ENCODE measurements at places on chromosomes 2 and 18. TPM values are rescaled to one million over a fixed set of nuclear protein-coding genes. Genes with fewer than 3 reads are reported as not detected.

- DNase-seq = no peak
- peaks cover 5% of the 10 kb centered on the region for H3K4me1 ChIP-seq
- H3K4me3 ChIP-seq = no peak overlapping the region
- peaks cover 43% of the 10 kb centered on the region for H3K36me3 ChIP-seq
- no peaks in the 10 kb centered on the region for H3K27me3 ChIP-seq
Measured at GRCh38 chr2:75517547-75518230, 43.0 kb downstream of the EVA1A start.

DNA sequence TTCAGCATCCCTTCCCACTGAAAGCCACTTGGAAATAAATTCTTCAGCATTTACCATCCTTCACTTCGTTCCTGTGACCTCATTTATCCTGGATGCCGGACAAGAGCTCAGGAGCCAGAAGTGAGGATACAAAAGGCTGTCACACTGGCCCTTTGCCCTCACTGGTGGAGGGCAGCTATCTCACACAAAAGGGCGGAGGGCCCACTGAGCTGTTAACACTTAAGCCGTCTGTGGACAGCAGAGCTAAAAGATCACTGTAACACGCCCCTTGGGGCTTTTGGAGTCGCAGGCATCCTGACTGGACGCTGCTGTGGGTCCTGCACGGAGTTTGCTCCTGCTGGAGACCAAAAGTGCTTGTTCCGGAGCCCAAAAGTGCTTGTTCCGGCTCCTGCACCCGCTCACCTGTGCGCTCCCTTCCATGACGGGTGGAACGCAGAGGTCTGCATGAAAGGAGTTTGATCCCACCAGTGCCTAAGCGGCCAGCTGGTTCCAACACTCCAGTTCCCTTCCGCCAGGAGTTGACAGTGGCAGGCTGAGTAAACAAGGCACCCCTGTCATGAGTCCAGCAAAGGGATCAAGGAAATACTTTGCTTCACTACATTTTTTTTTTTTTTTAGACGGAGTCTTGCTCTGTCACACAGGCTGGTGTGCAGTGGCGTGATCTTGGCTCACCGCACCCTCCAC, 572.0 kb upstream of the LINC00305 start:
- H3K4me1 ChIP-seq = no peaks in the 10 kb centered on the region
- H3K27me3 ChIP-seq = no peaks in the 10 kb centered on the region
- no peak for DNase-seq
- H3K36me3 ChIP-seq = no peaks in the 10 kb centered on the region
- H3K4me3 ChIP-seq = no peak overlapping the region

GRCh38 chr2:197596766-197597165, 78.6 kb downstream of the RFTN2 start:
- H3K27me3 ChIP-seq = no peaks in the 10 kb centered on the region
- DNase-seq = no peak
- H3K36me3 ChIP-seq = peaks cover 15% of the 10 kb centered on the region
- no peaks in the 10 kb centered on the region for H3K4me1 ChIP-seq

DNA sequence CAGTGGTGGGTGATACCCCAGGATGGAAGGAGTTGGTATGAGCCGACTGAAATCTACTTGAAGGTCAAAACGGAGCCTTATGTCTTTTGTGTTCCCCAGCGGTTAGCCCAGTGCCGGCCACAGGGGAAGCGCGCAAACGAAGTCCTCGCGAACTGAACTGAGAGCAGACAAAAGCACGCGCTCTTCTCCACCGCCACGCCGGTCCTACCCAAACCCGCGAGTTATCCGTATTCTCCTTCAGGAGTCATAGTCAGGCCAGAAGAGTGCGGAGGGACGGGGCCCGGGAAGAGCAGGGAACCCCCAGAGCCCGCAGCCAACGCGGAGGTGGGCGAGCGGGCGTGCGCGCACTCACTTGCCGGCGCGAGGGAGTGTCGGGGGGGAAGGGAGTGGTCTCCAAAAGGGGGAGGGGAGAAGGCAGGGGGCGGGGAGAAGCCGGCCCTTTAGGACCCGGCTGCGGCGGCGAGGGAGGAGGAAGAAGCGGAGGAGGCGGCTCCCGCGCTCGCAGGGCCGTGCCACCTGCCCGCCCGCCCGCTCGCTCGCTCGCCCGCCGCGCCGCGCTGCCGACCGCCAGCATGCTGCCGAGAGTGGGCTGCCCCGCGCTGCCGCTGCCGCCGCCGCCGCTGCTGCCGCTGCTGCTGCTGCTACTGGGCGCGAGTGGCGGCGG, at the start of gene IGFBP2:
IGFBP2 (plus strand) TSS at position 469 of the 664 bp plus-strand sequence; CDS start at position 573, 104 bp downstream.
- H3K4me1 ChIP-seq = peaks cover 46% of the 10 kb centered on the region
- peak within 1 kb of the TSS; percentile 91 for H3K27ac ChIP-seq
- no peaks in the 10 kb centered on the region for H3K27me3 ChIP-seq
- DNase-seq = no peak
- H3K36me3 ChIP-seq = peaks cover 15% of the 10 kb centered on the region

GRCh38 chr2:231691251-231691772, 17.0 kb upstream of the PTMA start:
- H3K4me3 ChIP-seq = no peak overlapping the region
- no peaks in the 10 kb centered on the region for H3K36me3 ChIP-seq
- no peaks in the 10 kb centered on the region for H3K27me3 ChIP-seq
- H3K27ac ChIP-seq = no peak overlapping the region

- H3K36me3 ChIP-seq = no peaks in the 10 kb centered on the region
- no peak overlapping the region for H3K27ac ChIP-seq
- H3K4me1 ChIP-seq = no peaks in the 10 kb centered on the region
- DNase-seq = no peak
Measured at GRCh38 chr18:59960272-59960671, 60.5 kb downstream of the PMAIP1 start.

DNA sequence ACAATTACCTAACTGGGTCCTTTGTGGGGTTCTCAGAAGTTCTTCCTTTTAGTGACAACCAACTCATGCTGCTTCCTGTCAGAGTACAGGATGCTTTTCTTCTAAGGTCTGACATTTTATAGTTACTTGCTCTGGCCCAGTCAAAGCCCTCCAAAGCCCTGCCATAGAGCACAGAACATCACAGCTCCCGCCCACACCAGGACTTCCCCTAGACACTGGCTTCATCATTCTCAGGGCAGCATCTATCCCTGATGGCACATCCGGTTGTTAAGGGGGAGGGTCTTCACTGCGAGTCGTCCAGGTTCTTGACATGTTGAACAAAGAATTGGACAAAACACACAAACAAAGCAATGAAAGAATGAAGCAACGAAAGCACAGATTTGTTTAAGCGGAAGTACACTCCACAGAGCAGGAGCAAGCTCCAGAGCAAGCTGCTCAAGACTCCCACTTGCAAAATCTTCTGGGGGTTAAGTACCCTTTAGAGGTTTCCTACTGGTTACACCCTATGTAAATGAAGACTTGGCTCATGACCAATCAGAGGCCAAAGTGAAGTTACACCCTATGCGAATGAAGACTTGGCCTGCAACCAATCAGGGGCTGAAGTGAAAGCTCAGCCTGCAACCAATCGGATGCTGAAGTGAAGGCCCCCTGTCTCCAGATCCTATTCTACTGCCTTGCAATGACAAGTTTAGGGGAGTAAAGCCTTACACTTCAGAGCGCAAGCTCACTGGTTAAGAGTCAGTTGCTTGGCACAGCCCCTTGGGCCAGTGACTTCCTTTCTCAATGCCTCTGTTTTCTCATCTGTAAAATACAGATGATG, 79.0 kb downstream of the HDAC4 start:
- no peak for DNase-seq
- no peaks in the 10 kb centered on the region for H3K27me3 ChIP-seq
- H3K36me3 ChIP-seq = peaks cover 1% of the 10 kb centered on the region
- H3K27ac ChIP-seq = no peak overlapping the region
- H3K4me3 ChIP-seq = no peak overlapping the region

DNA sequence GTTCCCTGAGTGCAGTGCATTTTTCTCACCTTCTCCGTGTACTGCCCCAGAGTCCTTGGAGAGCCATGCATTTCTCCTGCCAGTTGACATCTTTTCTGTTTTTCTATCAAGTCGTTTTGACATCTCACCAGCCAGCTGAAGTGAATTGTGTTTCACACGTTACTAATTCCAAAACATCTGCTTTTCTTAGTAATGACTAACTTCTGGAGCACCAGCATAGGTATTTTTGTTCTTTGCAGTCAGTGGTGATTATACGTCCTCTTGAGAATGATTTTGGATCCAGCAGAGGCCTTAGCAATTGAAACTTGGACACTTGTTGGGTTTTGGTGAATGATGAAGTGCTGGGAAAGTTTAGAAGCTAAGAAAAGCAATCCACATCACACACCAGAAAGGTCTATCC, 112.5 kb downstream of the PIK3C3 start:
- H3K27me3 ChIP-seq = no peaks in the 10 kb centered on the region
- no peak overlapping the region for H3K4me3 ChIP-seq
- no peaks in the 10 kb centered on the region for H3K4me1 ChIP-seq
- no peak for DNase-seq
- H3K27ac ChIP-seq = no peak overlapping the region
- H3K36me3 ChIP-seq = peaks cover 26% of the 10 kb centered on the region

GALNT13 gene
- not detected for total RNA-seq

CXCR4 gene
- total RNA-seq = not detected

Data from chondrocyte (in vitro differentiated cells).